ENCODE measurements at places on chromosomes 1 and 21. TPM values are rescaled to one million over a fixed set of nuclear protein-coding genes. Genes with fewer than 3 reads are reported as not detected.

Gene TMEM200B
- total RNA-seq = 8.7 TPM

Gene CFHR1
- total RNA-seq = not detected

Gene MIS18A
- 4.0 TPM for total RNA-seq

Gene CLDN17
- total RNA-seq = not detected

Gene MRPS6
- total RNA-seq = 57.6 TPM

Gene HSD3B2
- total RNA-seq = not detected

GRCh38 chr1:204169858-204170257 lies 3.7 kb upstream of the REN start:
- H3K4me3 ChIP-seq = no peak overlapping the region
- no peak overlapping the region for H3K27ac ChIP-seq
- no peaks in the 10 kb centered on the region for H3K27me3 ChIP-seq

GRCh38 chr1:99537886-99538617 lies 107.9 kb upstream of the PALMD start:
- no peak overlapping the region for H3K4me3 ChIP-seq
- no peaks in the 10 kb centered on the region for H3K4me1 ChIP-seq
- no peak overlapping the region for H3K27ac ChIP-seq
- DNase-seq = no peak

GRCh38 chr1:173775578-173776226 lies 48.8 kb upstream of the DARS2 start:
- H3K4me1 ChIP-seq = no peaks in the 10 kb centered on the region
- no peaks in the 10 kb centered on the region for H3K27me3 ChIP-seq
- peaks cover 68% of the 10 kb centered on the region for H3K36me3 ChIP-seq
- no peak overlapping the region for H3K27ac ChIP-seq

- H3K27me3 ChIP-seq = no peaks in the 10 kb centered on the region
- H3K27ac ChIP-seq = no peak overlapping the region
- DNase-seq = no peak
- H3K36me3 ChIP-seq = no peaks in the 10 kb centered on the region
These were observed 213.6 kb downstream of the CENPF start for GRCh38 chr1:214816603-214817002.

DNA sequence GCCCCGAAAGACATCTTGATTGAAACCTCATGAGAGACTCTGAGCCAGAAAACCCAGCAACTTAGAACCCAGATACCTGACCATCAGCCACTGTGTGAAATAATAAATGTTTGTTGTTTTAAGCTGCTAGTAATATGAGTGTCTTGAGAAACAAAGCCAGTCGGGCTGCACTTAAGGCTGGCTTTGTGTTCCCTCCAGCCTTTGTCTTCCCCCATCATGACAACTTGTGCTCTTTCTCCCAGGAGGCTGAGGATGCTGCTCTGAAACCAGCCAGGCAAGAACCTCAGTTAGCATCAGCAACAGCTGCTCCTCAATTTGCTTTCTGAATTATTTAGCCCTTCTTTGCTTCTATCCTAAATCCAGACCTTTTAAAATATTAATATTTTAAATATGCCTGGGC lies 78.2 kb downstream of the SLC16A1 start:
- H3K27ac ChIP-seq = no peak overlapping the region
- H3K4me3 ChIP-seq = no peak overlapping the region
- H3K36me3 ChIP-seq = no peaks in the 10 kb centered on the region
- no peak for DNase-seq
- H3K27me3 ChIP-seq = no peaks in the 10 kb centered on the region

DNA sequence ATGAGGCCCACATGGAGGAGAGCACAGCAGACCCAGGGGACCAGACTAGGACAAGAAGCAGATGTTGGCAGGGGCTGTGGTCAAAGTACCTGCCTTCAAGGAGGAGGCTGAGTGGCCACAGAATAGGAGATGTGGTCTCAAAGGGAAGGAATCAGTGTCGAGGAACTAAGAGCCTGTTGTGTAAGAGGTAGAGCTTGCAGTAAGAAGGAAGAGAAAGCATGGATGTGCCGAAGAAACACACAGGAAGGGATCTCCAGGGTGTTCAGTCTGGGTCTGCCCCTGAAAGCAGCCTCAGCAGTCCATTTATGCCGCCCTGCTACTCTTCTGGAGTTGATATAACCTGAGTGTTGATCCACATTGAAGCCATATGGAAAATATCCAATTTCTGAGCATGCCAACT lies 83.9 kb downstream of the NID1 start:
- H3K4me1 ChIP-seq = peaks cover 5% of the 10 kb centered on the region
- no peak overlapping the region for H3K4me3 ChIP-seq
- no peaks in the 10 kb centered on the region for H3K27me3 ChIP-seq
- H3K27ac ChIP-seq = no peak overlapping the region

GRCh38 chr1:246364415-246364941 lies 142.6 kb downstream of the SMYD3 start:
- H3K27me3 ChIP-seq = no peaks in the 10 kb centered on the region
- H3K4me3 ChIP-seq = no peak overlapping the region
- H3K36me3 ChIP-seq = no peaks in the 10 kb centered on the region
- no peak overlapping the region for H3K27ac ChIP-seq
- no peak for DNase-seq

DNA sequence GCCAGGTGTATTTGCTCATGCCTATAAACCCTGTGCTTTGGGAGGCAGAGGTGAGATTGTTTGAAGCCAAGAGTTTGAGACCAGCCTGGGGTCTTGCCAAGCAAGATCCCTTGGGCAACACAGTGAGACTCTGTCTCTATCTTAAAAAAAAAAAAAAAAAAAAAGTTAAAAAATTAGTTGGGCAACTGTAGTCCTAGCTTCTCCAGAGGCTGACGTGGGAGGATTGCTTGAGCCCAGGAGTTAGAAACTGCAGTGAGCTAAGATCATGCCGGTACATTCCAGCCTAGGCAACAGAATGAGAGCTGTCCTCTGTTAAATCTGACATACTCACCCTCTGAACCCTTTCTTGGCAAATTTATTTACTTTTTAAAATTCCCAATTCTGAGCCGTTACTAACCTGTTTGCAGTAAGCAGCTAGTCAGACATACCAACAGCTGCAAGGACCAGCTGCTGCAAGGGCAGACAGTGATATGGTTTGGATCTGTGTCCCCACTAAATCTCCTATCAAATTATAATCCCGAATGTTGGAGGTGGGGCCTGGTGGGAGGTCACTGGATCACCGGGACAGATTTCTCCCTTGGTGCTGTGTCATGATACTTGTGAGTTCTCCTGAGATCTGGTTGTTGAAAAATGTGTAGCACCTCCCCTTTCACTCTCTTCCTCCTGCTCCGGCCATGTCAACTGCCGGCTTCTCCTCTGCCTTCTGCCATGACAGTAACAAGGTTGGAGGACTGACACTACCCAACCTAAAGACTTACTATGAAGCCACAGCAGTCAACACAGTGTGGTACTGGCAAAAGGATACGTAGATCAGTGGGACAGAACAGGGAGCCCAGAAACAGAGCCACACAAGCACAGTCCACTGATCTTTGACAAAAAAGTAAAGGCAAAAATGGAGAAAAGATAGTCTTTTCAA lies 10.6 kb downstream of the PARP1 start:
- H3K27me3 ChIP-seq = no peaks in the 10 kb centered on the region
- H3K36me3 ChIP-seq = peaks cover 51% of the 10 kb centered on the region
- H3K27ac ChIP-seq = no peak overlapping the region
- no peak for DNase-seq

DNA sequence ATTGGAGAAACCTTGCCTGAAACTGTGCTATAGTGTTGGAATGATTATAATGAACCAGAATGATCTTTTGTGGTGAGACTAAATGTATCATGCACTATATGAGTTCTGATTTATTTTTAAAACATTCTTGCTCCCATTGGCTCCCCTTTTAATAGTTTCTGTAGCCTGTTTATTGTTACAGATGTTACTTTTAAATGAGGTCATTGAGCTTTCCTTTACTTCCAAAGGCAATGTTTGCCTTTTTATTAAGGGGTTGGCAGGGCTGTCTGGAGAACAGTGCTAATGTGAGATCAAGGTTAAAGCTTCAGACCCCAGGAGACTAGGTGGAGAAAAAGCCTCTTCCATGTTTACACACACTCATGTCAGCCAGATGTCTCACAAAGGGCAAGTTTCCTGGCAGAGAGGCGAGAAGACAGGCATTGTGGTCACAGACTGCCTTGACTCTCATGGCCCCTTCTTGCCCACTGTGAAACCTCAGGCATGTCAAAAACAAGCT lies 120.6 kb upstream of the RAVER2 start:
- no peaks in the 10 kb centered on the region for H3K27me3 ChIP-seq
- H3K4me3 ChIP-seq = no peak overlapping the region
- H3K4me1 ChIP-seq = peaks cover 6% of the 10 kb centered on the region
- no peak for DNase-seq
- no peak overlapping the region for H3K27ac ChIP-seq
- no peaks in the 10 kb centered on the region for H3K36me3 ChIP-seq

DNA sequence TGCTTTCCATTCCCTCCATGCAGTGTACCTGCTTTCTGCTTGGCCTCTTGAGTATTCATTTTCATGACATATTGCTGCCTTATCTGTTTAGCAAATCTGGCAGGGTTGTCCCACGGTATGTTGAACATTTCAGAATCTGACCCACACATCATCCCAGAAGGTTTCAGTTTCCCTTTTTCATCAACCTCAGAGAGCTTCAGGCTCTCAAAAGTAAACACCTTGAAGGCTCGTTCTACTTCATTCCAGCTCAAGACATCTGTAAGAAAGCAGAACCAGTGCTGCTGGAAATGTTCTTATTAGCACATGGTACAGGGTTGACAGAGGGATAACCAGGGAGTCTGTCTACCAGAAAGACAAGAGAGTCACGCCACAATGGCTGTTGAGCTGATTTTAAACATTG lies 103.6 kb downstream of the SPAG17 start:
- no peak overlapping the region for H3K4me3 ChIP-seq
- no peaks in the 10 kb centered on the region for H3K27me3 ChIP-seq
- no peak overlapping the region for H3K27ac ChIP-seq
- no peaks in the 10 kb centered on the region for H3K36me3 ChIP-seq

Measured in upper lobe of right lung (tissue), 1 donor.